Tibial artery (tissue), 4 donors: ENCODE measurements at places on chromosomes 7 and 10.

GRCh38 chr10:121262774-121263430 is 335.3 kb downstream of the FGFR2 start:
- DNase-seq, result no peak

DNA sequence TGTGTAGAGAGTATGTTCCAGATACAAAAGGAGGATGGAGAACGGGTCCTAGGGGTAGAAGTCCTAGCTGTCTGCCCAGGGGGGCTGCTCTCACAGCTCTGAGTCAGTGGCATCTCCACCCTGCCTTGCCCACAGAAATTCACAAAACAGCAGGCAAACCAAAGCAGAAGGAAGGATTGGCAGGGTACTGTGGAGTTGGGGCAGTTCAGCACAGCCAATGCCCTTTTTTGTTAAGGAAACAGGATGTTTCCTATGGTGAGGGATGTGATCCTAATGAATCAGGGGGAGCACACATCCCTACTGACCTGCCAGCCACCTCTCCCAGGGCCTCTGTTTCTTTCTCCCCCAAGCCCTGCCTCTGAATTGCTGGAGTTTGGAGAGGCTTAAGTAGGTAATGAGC is 457.6 kb downstream of the PLXNA4 start:
- no peak for DNase-seq

DNA sequence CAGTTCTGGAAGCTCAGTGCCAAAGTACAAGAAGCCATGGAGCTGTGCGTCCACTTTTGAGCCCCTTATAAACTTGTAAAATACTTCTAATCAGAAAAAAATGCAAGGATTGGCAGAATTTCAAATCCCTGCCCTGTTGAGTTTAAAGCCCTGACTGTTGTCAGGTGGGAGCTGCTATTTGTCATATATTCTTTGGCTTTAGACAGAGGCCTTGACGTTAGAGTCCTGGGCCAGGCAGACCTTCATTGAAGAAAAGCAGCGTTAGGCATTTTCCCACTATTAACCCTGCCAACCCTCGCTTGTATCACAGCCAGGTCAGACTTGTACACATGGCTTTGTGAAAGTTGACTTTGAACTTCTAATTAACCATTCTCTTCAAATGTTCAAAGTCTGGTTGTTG is 155.4 kb downstream of the TWIST1 start:
- DNase-seq, result no peak

DNA sequence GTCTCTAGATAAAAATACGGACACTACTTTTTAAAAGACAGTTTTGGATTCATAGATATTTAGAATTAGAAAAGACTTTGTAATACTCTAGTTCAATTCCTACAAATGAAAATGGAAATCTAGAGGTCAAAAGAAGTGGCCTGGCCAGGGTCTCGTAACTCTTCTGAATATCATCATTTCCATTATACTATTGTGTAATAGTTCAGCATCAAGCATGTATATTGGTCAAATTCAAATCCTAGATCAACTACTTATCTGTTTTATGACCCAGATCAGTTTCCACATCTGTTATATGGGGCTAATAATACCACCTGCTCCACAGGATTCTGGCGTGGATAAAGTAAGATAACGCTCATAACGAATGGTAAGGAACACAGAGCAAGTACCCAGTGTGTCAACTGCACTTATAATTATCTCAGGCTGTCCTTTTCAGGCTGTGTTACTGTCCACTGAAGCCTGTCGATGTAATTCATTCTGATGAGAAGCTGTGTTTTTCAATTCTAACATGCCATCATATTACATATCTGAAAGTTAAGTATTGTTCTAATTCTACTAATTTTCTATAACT is 54.3 kb downstream of the ARHGAP21 start:
- no peak for DNase-seq

- peak; percentile 50 for DNase-seq
Measured at GRCh38 chr7:151518105-151518946, 1.4 kb downstream of the RHEB start.

GRCh38 chr10:74290708-74291107 is 139.7 kb downstream of the ADK start:
- DNase-seq, result no peak

DNA sequence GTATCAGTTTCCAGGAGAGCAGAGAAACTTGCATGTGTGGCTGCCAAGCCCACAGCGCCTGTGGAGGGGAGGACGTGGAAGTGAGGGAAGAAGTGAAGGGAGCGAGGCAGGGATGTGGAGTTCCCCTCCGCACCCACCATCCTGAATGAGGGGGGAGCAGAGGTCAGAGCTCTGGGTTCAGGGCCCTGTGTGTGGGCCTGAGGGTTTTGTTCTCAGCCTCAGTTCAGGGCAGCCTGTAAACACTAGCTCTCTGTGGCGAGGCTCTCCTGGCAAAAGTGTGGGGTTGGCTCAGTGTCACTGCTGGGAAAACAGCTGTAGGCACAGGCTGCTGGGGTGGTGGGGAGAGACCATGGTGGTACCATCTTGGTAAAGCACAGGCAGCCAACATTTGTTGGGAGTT is 108.4 kb downstream of the C10orf105 start:
- no peak for DNase-seq

DNA sequence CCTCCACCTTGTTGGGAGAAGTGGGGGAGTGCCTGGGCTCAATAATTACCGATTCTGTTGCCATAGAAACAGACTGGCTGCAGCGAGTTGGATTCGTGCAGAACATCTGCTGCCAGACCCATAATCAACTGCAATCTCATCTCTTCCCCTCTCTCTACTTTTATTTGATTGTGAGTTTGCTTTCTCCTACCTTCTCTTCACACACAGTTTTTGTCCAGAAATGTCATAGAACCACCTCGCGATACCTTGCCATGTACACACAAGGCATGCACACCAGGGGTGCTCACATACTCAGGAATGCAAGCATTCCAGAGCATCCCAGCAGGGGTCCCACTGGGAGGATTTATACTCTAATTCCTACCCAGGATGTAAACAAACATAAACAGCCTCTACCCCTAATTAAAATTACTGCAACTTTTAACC is 262.2 kb upstream of the AOAH start:
- DNase-seq, result no peak

DNA sequence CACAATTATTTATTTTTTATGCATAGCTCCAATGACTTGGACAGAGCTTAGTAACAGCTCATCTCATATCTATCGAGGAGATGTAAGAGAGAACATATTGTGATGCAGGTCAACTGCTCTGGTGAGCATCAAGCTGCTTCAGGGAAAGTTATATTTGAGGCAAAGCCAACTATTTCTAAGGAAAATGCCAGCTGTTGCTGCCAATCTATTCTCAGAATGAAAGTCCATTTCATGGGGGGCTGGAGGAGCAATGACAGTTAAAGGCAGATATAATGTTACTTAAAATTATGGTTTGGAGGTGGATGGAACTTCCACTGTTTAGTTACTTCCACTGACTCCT is 424.8 kb downstream of the KIF20B start:
- no peak for DNase-seq

- DNase-seq, result no peak
Measured at GRCh38 chr10:112807013-112807412, 143.0 kb upstream of the TCF7L2 start.

- DNase-seq, result no peak
Measured at GRCh38 chr10:88879534-88880281, at the start of gene STAMBPL1. Gene STAMBPL1, plus strand, starts transcription at chr10:88880245. Its CDS starts 21,464 bp downstream, at chr10:88901709.

DNA sequence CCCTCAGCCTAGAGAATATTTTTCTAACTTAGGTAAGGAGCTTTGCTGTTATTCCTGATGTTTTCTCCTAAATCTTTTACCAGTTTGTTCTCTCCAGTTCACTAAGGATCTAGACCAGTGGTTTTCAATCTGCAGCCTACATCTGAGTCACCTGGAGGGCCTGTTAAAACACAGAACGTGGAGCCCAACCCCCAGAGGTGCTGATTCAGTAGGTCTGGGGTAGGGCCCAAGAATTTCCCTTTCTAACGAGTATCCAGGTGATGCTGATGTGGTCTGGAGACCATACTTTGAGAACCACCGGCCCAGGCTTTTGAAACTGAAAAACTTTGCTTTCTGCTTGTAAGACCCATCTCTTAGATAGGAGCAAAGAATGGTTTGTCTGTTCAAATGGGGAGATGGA is 51.2 kb upstream of the KMT2E start:
- DNase-seq, result no peak

DNA sequence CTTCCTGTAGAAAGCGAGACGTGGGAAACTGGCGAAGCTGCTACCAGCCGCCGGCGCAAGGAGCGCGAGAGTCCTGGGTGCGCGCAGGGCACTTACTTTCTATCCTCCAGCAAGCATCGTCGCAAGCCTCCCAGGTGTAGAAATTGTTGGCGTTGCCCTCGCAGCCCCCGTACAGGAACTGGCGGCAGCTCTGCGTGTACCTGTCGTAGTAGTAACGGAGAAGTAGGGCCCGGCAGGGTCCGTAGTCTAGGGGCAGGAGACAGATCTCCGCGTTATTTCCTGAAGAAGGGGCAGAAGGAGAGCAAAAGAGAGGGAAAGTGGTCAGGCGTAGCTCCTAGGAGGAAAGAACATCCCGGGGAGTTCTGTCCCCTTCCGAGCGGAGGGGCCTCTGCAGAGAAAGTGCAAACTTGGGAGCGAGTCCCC is 501 bp downstream of the TFPI2 start:
- peak; percentile 23 for DNase-seq

DNA sequence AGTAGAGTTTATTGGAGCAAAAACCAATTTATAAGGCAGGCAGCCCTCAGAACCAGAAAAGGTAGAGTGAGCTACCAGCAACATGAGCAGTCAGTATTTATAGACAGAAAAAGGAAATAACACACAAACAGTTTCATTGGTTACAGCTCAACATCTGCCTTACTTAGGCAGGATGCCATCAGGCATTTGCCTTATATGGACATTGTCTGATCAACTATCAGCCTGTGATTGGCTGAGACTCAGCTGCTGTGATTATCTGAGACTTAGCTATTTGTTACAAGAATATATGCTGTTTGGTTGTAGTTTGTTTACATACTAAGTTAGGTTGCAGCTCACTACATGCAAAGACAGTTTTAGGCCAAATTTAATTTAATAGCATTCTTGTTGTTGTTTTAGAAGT is 60.4 kb upstream of the CDK1 start:
- DNase-seq, result no peak

DNA sequence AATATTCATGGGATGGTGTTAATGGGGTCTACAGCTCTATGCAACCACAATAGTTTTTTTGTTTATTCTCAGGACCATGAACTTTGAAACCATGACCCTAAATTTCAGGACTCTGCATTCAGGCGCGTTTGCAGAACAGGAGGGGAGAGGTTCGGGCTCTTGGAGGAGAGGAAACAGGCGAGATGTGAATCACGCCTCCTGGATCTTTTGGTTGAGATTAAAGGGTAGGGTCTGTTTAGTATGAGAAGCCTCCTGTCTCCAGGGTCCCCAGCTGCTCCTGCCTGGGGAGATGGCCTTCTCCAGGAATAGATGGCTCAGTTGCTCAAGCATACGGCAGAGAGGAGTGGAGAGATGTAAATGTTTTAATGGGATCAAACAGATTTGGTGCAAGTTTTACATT is 18.2 kb downstream of the TLL2 start:
- DNase-seq, result no peak

- DNase-seq, result no peak
Measured at GRCh38 chr10:19119191-19119590, 70.6 kb downstream of the MALRD1 start.

DNA sequence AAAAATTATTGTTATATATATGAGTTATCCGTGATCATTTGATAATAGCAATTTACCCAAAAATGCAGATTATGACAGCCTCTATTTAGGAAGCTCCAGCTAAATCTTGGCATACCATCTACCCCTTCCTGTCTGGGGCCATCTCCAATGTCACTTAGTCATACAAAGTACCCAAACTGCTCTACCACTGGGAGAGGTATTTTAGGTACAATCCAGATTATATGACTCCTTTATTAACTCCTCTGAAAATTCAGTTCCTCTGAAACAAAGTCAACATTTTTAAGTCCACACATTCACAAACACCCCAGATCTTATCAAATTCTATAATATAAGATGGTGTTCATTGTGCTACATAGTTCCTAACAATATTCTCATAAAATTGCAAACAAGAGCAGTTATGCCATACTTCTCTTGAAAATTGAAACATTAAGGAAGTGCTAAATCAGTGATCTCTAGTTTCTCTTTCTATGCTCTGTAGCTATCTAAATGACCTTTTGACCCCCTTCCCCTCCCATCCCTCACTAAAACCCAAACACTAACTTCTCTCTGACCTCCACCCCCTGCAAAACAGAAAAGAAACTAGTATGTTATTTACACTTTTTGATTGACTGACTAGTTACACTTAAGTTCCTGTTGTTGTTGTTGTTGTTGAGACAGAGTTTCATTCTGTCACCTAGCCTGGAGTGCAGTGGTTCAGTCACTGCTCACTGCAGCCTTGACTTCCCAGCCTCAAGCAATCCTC is 16.4 kb downstream of the HOXA1 start:
- no peak for DNase-seq

GRCh38 chr7:157405914-157406810 is 69.4 kb downstream of the DNAJB6 start:
- DNase-seq, result no peak

GRCh38 chr10:24434961-24435360 is 226.0 kb downstream of the KIAA1217 start:
- no peak for DNase-seq

DNA sequence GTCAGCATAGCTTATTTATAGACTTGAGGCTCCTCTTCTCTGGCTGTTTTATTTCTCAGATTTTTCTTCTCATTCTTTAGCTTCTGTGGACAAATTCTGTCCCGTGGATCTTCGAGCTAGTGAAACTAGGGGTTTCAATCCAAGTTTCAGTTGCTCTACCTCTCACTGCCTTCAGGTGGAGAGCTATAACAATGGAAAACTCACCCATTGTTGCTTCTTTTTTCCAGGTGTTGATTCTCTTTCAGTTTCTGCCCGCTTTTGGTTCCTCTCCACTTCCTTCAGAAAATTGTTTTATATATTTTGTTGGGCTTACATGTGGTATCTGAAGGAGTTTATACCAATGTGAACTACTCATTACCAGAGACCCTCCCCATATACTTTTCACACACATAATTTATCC is 266.1 kb downstream of the TCF7L2 start:
- DNase-seq, result no peak

GRCh38 chr10:224571-224970 is 89.3 kb downstream of the ZMYND11 start:
- DNase-seq, result no peak
